Spinal cord (tissue), 10 donors: ENCODE measurements at places on chromosomes 16 and 17.

DNA sequence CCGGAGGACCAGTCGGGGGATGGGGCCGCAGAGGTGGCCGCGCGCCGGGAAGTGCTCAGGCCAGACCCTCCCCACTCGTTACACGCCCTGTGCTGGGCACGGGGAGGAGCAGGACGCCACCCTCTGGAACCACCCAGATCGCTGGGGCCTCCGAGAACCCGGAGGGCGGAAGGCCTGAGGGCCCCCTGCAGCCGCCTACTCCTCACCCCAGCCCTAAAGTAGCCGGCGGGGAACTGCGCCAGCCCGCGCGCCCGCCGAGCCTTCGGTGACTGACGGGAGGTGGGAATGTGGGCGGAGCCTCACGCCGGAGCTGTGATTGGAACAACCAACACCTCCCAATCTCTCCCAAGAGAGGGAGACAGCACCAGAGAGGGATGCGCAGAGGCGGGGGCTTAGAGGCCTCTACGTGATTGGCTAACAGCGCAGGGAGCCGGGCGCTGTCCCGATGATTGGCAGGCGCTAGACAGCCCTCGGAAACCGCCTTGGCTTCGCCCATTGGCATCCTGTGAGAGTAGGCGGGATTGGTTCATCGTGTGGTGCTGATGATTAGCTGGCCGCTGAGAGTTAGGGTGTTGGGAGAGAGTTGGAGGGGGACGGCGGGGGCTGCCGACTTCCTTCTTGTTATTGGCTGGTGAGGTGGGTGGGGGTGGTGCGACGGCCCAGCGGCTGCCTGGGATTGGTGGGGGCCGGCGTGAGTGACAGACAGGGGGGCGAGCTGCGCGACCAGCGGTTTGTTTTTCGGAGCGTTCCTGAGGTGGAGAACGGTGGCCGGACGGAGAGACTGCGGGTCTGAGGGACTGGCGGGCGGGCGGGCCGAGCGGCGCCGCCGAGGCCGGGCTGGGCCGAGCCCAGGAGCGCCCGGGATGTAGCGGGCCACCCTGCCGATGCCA lies at the start of gene MAP3K3:
MAP3K3 (plus strand) TSS at position 734 of the 890 bp plus-strand sequence. CDS start 343 bp downstream, outside the sequence.
- no peaks in the 10 kb centered on the region for H3K27me3 ChIP-seq
- H3K4me3 ChIP-seq, result peak within 1 kb of the TSS; percentile 83
- H3K36me3 ChIP-seq, result no peaks in the 10 kb centered on the region
- peaks cover 3% of the 10 kb centered on the region for H3K4me1 ChIP-seq
- DNase-seq, result peak; percentile 99
- H3K27ac ChIP-seq, result peak within 1 kb of the TSS; percentile 91

DNA sequence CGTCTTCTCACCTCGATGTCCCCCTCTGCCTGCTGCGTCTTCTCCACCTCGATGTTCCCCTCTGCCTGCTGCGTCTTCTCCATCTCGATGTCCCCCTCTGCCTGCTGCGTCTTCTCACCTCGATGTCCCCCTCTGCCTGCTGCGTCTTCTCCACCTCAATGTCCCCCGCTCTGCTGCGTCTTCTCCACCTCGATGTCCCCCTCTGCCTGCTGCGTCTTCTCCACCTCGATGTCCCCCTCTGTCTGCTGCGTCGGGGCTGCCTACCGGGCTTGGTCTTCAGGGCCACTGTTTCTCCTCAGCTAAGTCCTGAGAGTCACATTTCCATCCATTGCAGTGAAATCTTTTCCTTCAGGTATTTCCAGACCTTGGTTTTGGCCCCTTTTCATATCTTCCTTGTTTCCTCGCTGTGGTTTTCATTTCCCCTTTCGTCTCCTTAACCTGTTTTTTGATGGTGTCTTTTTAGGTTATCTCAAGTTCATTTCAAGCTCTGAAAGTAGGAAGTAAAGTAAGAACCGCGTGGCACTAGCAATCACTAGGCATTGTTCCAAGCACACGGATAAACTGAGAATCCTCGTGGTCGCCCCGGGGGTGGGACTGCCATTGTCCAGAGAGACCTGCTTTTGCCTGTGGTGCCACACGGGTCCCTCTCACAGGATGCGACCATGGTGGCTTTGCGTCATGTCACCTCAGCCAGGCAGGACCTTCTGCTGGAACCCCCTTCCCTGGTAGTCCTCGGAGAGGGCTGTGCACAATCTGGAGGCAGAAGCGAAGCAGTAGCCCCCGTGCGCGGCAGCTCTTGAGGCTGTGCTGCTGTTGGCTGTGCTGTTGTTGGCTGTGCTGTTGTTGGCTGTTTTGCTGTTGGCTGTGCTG lies 9.5 kb upstream of the ZNF750 start:
- H3K27ac ChIP-seq, result no peak overlapping the region
- H3K4me3 ChIP-seq, result no peak overlapping the region
- peaks cover 44% of the 10 kb centered on the region for H3K36me3 ChIP-seq
- H3K27me3 ChIP-seq, result no peaks in the 10 kb centered on the region
- H3K4me1 ChIP-seq, result peaks cover 15% of the 10 kb centered on the region

GRCh38 chr16:10565167-10565566 lies 15.2 kb downstream of the EMP2 start:
- H3K36me3 ChIP-seq, result no peaks in the 10 kb centered on the region
- H3K4me1 ChIP-seq, result peaks cover 5% of the 10 kb centered on the region
- no peak overlapping the region for H3K4me3 ChIP-seq
- H3K27ac ChIP-seq, result no peak overlapping the region
- H3K27me3 ChIP-seq, result no peaks in the 10 kb centered on the region

GRCh38 chr17:47252209-47252608 lies 1.4 kb upstream of the ITGB3 start:
- no peaks in the 10 kb centered on the region for H3K36me3 ChIP-seq
- H3K27me3 ChIP-seq, result peaks cover 16% of the 10 kb centered on the region
- H3K4me1 ChIP-seq, result peaks cover 12% of the 10 kb centered on the region
- no peak overlapping the region for H3K4me3 ChIP-seq
- no peak overlapping the region for H3K27ac ChIP-seq

DNA sequence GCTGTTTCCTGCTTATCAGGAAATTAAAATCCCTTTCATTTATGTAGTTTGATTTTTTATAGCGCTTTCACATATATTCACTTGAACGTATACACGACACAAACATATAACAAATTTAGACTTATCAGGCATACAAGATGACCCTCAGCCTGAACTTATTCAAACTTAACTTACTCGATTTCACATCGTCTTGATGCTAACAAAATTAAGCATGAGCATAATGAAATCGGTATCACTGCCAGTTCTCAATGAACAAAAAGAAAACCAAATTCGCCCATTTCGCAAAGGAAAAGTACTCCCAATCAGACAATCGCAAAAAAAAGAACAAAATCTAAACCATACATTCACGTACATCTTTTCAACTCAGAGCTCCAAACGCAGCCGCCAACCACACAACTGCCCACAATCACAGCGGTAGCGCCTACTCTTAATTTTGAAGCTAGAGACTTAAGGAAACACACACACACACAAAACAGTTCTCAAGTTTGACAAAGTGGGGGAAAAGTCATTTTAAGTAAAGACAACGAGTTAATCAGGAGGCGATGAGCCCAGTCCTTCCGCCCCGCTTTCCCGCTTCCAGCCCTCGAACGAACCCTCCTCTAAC lies 1.1 kb downstream of the GJC1 start:
- peak overlapping the region; percentile 73 for H3K4me3 ChIP-seq
- peaks cover 9% of the 10 kb centered on the region for H3K4me1 ChIP-seq
- peak; percentile 12 for DNase-seq
- H3K36me3 ChIP-seq, result no peaks in the 10 kb centered on the region
